ENCODE measurements at places on chromosomes 13 and 19.

- no peak for DNase-seq
Measured at GRCh38 chr13:105159841-105160240, 1375.6 kb downstream of the EFNB2 start.

- no peak for DNase-seq
Measured at GRCh38 chr19:31943191-31943661, 402.2 kb upstream of the ZNF507 start.

- no peak for DNase-seq
Measured at GRCh38 chr13:49254007-49254406, 6.3 kb downstream of the CDADC1 start.

DNA sequence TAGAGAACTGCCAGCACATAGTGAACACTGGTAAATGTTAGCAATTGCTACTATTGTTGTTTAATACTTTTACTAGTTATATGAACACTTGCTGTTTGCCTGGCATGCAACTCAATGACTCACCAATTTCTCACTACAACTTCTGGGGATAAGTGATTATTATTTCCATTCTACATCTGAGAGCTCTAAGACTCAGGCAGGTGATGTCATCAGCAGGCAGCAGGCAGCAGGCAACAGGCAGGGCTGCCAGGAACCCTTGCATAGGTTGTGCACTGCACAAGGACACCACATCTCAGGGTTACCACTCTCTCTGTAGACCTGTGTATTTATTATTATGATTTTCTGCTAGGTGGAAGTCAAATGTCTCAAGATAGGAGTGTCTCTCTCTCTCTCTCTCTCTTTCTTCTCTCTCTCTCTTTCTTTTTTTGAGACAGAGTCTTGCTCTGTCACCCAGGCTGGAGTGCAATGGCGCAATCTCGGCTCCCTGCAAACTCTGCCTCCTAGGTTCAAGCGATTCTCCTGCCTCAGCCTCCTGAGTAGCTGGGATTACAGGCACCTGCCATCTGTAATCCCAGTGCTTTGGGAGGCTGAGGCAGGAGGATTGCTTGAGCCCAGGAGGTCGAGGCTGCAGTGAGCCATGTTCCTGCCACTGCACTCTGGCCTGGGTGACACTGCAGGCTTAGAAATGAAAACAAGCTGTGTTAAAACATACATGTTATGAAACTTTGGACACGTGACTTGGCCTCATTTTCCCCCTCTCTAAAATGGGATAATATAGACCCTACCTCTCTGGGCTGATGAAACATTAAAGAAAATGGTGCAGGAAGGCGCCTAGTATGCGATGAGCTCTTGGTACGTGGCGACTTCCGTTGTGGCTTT is 22.7 kb downstream of the HPN start:
- no peak for DNase-seq

DNA sequence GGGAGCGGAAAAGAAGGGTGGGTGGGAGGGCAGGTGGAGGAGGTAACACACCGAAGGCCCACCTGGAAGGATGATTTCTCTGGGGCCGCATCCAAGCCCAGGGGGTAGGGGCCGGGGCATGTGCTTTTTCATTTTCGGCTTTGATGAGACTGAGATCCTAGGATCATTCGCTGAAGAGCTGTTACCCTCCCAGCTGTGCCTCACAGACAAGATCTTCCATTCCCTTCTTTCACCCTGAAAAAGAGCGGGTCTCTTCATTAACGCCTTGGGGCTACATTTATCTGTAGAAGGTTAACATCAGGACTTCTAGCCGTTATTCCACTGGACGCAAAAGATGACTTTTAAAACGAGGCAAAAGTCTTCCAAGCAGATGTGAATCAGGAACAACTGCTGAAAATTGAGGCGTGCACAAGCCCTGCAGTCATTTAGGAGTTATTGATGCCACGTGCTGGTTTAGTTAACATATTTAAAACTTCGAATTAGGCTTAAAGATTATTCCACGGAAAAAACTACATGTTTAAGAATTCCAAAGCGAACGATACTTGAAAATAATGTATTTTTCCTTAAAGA is 1.1 kb downstream of the LMO7 start:
- no peak for DNase-seq

GRCh38 chr13:93398167-93399035 is 171.8 kb downstream of the GPC6 start:
- no peak for DNase-seq

GRCh38 chr13:48590141-48590901 is 57.4 kb upstream of the RCBTB2 start:
- no peak for DNase-seq

GRCh38 chr13:38871275-38871674 is 119.4 kb downstream of the STOML3 start:
- no peak for DNase-seq

DNA sequence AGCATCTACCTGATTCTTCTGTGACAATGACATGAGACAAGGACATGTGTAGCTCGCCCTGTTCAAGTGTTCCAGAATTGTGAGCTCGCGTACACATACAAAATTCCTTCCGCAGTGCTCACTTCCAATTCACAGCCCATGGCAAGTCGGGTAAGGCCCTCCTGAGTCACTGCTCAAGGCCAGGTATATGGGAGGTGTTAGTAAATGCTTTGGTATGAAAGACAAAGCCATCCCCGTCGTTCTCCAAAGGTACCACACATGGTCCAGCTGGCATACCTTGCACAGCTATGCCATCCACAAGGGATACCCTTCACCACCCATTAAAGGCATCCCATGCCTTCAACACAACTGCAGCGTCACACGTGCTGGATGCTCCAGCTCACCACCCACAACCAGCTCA is 4.4 kb upstream of the ELL start:
- DNase-seq: no peak

DNA sequence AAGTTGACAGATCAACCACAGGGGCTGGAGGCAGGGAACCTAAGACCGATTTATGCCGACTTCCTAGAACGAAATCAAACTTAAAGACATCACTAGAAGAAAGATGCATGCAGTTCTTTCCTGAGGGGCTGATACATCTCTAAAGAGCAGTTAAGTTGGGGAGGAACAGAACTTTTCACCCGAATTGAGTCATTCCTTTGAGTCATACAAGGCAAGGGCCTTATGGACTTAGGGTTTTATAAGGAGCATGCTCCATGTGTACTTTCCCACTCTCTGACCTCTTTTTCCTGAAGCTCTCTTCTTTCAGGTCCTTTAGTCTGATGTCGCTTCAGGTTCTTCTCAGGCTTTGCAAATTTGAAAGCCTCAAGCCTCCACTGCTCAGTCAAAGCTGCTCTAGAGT is 7.9 kb upstream of the FBXL3 start:
- DNase-seq: no peak

GRCh38 chr13:23678795-23679194 is 108.6 kb downstream of the TNFRSF19 start:
- DNase-seq: no peak

DNA sequence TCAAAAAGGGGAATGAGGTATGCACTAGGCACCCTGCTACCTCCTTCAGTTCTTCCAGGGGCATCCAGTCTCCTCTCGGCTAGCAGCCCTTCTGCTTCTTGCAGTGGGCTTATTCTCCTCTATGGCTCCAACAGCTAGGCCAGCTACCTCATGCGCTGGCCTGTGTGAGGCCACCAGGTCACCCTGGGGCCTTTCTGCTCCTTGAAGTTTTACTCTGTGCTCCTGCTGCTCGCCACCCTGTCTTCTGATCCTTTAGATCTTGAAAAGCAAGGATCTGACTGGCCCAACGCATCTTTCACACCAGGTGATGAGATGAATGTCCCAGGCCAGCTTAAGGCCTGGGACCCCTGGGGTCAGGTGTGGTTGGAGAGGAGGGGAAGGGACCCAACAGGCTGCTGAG is 66.2 kb downstream of the RUBCNL start:
- DNase-seq: no peak

DNA sequence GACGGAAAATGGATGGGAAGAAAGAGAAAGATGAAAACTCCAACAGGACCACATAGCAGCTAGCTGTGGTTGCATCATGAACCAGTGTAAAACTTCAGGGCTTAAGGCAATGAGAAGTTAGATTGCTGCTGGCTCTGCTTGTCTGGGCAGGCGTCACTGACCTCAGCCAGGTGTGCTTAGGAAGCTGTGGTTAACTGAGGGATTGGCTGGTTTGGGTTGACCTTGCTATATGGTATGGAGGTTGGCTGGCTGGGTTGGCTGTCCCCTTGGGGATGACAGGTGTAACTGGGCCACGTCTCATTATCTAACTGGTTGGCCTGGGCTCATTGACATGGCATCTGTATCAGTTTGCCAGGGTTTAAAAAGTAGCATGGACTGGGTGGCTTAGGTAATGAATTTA is 40.9 kb downstream of the NLRP4 start:
- no peak for DNase-seq

GRCh38 chr13:68872338-68872737 is 1235.3 kb upstream of the ATXN8OS start:
- DNase-seq: no peak

- DNase-seq: no peak
Measured at GRCh38 chr19:53906211-53907192, 2.6 kb upstream of the CACNG7 start.

- no peak for DNase-seq
Measured at GRCh38 chr13:35480346-35480745, 3.9 kb upstream of the MAB21L1 start.

- DNase-seq: no peak
Measured at GRCh38 chr19:371501-372168, 27.0 kb upstream of the MIER2 start.

DNA sequence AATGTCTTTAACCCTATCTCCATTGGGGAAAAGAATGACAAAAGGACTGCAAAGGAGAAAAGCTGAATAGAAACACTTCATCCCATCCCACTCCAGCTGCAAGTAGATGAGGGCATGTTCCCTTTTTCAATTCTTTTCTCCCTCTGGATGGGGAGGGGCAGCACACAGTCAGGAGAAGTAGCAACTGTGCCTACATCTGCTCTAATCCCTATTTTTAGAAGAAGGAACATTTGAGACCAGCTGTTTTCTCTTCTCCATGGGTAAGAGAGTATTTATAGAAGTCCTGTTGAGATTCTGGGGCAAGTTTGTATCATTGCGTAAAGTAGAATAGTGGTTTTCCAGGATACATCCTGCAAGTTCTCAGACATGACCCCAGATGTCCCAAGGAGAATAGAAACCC is 9.3 kb upstream of the GTF3A start:
- DNase-seq: no peak

DNA sequence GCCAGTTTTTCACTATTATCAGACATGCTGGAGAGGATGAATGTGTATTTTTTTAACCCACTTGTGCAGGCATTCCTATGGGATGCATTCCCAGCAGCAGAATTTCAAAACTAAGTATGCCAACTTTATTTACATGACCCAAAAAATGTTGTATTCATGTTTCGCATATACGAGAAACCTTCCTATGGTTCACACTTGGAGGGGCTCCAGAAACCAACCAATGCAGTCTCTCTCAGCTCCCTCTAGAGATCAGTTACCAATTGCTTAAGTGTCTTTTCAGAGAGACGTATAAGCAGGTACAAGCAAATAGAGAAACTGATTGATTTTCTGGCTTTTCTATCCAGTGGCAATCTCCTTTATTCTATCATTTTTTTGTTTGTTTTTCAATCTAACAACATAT is 5.5 kb upstream of the PTOV1 start:
- DNase-seq: no peak

GRCh38 chr13:53778937-53779336 is 750.3 kb downstream of the OLFM4 start:
- DNase-seq: no peak

- DNase-seq: no peak
Measured at GRCh38 chr19:13899912-13900584, 5.9 kb downstream of the BRME1 start.

- no peak for DNase-seq
Measured at GRCh38 chr19:8577247-8577646, at the start of gene MYO1F. MYO1F (minus strand) TSS chr19:8577442; CDS start chr19:8577309, 133 bp downstream.

GRCh38 chr19:35345671-35346111 is 2.0 kb upstream of the FFAR1 start:
- no peak for DNase-seq

DNA sequence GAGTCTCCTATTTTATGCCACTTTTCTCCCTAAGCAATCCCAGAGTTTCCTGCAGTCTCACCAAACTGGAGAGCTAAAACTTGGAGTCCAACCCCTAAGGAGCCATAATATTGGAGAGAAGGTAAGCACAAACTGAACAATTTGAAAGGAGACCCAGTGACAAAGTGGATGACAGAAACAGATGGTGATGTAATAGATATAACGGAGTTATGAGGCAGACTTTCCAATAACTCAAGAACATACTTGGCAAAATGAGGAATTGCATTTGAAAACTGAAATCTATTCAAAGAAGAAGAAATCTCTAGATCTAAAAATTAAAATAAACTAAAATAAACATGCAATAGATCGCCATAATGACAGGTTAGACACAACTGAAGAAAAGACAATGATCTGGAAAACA is 200.9 kb upstream of the MIR17HG start:
- no peak for DNase-seq

- no peak for DNase-seq
Measured at GRCh38 chr13:99217461-99218110, 16.9 kb downstream of the UBAC2 start.

- DNase-seq: no peak
Measured at GRCh38 chr19:35346193-35347052, 1.3 kb upstream of the FFAR1 start.

- DNase-seq: no peak
Measured at GRCh38 chr19:50722201-50723013, 757 bp upstream of the CLEC11A start.

DNA sequence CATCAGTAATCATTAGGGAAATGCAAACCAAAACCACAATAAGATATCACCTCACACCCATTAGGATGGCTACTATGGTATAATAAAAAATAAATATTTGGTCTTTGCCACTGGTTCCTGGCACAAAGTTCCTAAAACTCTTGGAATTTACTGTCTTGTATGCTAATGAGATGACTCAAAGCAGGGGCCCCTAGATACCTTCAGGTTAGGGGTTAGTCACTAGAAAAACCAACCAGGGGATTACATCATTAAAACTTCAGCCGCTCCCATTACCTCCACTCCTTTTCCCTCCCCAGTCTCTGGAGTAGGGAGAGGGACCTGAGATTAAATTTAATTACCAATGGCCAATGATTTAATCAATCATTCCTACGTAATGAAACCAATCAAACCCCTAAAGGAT is 49.6 kb downstream of the THSD1 start:
- no peak for DNase-seq

DNA sequence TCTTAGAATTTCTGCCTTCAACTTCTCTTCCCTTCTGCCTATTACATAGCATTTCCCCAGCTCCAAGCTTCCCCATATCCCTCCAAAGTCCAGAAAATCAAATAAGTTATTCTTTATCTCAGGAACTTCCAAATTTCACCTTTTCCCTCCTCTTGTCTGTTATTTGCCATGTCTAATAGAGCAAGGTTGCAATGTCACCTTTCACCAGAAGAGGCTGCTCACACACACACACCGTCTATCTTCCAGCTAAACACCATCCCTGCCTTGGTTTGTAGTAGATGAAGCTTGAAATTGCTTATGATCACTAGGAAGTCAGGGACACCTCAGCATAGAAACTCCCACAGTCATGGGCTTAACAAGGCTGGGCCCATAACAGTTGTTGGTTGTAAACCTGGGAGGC is 48.4 kb downstream of the ZNRF4 start:
- no peak for DNase-seq

- DNase-seq: no peak
Measured at GRCh38 chr13:64662887-64663593, 2567.1 kb downstream of the PCDH9 start.

Data from AG09319 (cell line).